ENCODE measurements at places on chromosomes 16 and 17.

DNA sequence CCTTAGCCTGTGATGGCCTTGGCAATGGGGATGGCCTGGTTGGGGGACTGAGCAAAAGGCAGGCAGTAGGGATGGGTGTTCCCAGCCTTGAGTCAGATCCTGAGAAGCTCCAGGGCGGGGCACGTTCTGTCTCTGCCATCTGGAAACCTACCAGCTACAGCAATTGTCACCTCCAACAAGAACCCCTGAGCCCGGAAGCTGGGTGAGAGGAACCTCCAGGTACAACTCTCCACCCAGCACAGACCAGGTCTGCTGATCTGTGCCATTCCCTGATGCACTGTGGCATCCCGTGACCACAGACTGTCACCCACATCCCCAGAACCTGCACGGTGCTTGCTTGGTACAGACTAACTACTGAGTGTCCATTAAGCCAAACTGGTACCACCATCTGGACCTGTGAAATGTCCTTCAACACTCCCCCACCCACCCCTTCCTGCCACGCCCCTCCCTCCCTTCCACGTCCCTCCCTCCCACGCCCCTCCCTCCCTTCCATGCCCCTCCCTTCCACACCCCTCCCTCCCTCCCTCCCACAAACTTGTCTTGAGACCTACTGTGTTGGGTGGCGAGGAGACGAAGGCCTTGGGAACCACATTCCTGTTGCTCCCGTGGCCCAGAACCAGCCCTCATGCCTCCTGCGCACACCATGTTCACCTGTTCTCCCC is 16.6 kb downstream of the MYO15B start:
- DNase-seq, result no peak

GRCh38 chr17:45813048-45813725 is 29.1 kb downstream of the CRHR1 start:
- no peak for DNase-seq

- no peak for DNase-seq
These were observed 389.1 kb upstream of the DYNLRB2 start for GRCh38 chr16:80151722-80152111.

DNA sequence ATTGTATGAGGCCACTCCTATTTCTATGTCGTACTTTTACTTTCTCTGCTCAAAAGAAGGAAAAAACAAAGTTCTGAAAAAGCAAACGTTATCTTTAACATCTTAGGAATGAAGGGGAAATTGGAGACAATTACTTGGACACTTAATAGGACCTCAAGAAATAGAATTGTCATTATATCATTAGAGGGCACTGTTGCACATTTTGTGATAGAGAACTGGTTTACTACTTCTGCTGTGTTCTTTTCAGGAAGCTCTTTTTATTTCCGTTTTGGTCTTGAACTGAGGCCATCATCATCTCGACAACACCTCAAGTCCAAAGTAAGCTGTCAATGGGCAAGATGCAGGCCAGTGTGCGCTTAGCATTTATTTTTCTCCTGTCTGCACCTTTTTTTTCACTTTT is 14.6 kb downstream of the COG4 start:
- DNase-seq, result peak; percentile 30

GRCh38 chr17:57935833-57936807 is 19.1 kb downstream of the CUEDC1 start:
- no peak for DNase-seq

GRCh38 chr17:35795007-35795870 is at the start of gene MMP28:
Gene MMP28, minus strand, starts transcription at chr17:35795641. Its CDS starts 264 bp downstream, at chr17:35795377.
- DNase-seq, result peak; percentile 20

DNA sequence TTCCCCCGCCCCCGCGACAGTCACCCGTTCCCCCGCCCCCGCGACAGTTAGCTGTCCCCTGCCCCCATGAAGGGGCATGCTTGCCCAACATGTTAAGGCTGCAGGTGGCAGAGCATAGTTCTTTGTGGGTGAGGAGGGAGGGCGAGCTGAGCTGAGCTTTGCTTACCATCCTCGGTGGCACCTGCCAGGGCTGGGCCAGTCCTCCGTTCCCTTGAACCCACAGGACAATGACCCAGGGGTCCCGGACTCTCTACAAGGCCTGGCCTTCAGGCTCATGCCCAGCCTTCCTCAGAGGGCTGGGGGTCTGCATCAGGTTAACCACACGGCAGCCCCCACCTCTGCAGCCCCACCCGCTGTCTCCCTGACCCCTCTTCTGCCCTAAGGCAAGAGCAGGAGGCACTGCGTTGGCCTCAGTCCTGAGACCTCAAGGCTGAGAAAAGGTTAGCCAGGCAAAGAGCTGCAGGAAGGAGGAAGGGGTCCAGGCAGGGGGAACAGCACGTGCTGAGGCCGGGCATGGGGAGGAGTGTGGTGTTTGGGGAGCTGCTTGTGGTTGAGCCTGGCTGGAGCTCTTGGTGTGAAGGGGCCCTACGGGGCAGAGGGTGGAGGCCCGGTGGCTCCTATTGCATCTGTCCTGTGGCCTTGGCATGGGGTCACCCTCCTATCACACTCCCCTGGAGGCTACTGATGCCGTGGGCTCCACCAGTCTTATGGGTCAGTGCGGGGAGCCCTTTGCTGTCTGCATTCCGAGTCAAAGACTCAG is 11.4 kb upstream of the DOC2B start:
- DNase-seq, result no peak

DNA sequence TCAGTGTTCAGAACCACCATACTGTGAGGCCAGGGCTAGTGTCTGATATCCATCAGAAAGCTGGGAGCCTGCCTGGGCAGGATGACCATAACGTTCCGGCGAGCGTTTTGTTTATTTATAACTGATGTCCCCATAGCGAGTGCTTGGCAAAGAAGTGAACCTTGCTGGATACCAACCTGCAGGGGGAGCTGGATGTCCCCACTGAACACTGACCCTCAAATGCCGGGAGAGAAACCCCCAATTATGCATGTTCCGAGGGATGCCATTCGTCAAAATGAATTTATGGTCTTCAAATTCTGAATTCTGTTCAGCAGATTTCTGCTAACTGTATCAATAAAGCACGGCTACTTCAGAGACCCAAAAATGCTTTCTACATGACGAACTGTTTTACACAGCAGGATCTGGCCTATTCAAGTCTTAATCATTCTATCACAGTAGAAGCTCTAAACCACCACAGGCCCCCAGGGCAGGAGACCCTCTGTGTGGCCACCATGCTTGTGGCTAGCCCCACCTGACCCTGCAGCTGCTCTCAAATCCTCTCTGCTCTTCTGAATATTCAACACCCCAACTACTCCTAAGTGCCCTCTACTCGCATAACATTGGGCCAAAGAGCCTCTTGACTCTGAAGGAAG is 15.2 kb downstream of the MED24 start:
- DNase-seq, result no peak

DNA sequence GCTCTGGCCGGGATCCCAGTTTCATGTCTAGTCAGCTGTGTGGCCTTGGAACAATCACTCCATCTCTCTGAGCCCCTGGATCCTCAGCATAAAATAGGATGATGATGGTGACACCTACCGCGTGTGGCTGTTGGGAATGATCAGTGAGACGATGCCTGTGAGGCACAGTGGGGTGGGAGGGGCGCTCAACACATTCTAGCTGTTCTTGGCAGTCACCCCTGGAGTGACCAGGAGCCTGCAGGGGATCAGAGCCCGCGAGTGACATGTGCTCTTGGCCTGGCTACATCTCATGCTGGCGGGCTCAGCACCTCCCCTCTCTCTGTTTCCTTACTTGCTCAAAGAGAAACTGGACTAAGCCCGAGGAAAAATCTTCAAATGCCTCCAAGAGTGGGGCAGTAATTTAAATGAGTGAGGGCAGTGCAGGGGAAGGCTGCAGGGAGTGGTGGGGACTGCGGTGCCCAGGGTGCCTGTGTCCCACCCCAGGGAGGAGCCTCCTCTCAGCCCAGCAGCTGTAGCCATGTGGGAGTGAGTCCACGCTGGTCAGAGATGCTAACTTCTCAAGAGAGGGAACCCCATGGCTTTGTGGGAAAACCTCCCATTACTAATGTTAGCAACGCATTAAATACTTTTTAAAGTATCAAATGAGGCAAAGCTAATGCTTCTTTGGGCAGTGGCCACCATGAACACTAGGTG is 23.1 kb upstream of the DOK4 start:
- DNase-seq, result no peak

- no peak for DNase-seq
These were observed 3.1 kb upstream of the IGFBP4 start for GRCh38 chr17:40440166-40440565.

- DNase-seq, result no peak
These were observed 2293.6 kb downstream of the TP53TG3F start for GRCh38 chr16:35752773-35753558.

DNA sequence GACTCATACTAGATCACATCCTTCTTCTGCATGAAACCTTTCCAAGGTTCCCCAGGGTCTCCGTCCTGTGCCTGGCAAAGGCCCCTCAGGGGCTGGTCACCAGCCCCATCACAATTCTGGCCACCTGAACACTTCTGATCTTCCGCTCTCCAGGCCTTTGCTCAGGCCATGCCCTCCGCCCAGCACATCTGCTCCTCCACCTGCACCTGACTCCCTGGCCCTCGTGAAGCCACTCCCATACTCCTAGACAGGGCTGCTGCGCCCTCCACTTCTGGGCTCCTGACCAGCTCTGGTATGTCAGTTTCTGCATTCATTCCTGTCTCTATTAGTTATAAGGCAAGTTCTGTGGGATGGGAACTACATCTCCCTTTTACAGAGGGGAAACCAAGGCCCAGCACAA is 1.9 kb upstream of the MYL11 start:
- DNase-seq, result no peak

DNA sequence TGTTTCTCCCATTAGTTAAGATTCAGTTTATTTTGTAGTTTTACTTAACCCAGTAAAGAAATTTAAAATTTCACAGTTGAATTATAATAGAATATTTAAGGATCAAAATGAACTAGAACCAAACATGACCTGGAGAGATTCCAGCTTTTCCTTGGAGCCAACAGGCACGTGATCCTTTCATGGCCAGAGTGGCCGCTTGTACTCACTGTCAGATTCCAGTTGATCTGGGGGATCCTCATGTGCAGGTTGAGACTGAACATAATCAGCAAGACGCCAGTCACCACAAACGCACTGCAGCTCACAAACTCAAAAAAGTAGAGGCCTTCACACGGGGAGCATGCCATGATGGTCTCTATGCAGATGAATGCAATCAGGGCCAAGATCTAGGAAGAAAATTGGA is 31.7 kb downstream of the CMTM3 start:
- no peak for DNase-seq

DNA sequence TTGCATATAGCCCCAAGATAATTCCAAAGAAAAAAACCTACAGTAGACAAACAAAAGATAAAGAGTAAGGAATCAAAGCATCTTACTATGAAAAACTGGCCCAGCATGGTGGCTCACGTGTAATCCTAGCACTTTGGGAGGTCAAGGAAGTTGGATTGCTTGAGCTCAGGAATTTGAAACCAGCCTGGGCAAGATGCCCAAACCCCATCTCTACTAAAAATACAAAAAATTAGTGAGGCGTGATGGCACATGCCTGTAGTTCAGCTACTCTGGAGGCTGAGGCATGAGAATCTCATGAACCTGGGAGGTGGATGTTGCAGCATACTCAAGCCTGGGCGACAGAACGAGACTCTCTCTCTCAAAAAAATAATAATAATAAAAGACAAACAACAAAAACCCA is 764.7 kb upstream of the KIF2B start:
- DNase-seq, result no peak

DNA sequence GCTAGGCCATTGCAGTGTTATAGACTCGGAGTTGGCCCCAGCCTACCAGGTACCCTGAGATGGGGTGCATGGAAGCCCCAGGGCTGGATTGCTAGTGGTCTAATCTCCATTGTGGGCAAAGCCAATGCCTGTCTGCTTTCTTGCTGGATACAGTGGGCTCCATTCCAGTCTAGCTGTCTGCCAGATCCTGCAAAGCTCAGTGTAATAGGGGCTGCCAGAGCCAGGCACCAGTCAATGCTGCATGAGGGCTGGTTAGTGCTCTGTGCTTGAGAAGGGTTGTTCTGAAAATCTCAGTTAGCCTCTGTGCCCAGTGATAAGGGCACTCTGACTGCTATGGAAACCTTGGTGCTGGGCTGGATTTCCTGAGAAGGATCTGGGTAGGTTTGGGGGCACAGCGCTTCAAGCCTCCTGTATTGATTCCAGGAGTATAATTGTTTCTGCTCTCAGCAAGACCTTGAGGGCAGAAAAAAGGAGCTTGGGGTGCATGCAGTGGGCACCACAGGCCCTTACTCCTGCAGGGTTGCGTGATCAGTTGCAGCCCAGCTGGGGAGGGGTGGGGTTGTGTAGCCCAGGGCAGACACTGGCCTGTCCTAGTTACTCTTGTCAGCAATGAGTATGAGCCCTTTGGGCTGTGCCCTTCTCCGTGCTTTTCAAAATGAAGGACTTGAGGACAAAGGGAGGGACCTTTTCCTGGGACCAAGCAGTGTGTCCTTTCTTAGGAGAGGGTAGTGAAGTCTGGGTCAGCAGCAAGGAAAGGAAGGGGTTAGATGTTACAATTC is 19.0 kb downstream of the SMPD3 start:
- DNase-seq, result no peak

DNA sequence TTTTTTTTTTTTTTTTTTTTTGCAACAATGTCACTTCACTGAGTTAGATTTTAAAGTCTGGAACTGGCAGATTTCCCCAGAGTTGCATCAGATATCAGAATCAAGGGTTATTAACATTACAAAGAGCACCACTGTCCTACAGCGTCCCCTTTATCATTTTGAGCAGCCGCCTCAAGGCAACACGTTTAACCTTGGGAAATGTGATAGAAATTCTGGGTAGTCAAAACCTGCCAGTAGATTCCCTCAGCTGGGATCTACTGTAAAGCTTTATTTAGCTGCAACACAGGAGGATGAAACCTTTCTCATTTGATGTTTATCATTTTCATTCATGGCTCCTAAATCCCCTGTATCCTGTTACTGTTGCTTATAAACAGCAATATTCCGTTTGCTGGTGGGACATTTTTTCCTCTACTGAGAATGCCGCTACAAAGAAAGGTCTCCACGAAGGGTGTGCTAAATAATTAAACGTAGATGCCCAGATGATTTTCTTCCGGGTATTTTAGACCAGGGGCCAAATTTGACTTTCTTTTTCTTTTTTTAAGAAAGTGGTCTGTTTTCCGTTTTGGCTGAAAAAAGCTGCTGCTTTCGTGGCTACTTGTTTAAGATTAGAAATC is 436.1 kb upstream of the GOT2 start:
- no peak for DNase-seq

DNA sequence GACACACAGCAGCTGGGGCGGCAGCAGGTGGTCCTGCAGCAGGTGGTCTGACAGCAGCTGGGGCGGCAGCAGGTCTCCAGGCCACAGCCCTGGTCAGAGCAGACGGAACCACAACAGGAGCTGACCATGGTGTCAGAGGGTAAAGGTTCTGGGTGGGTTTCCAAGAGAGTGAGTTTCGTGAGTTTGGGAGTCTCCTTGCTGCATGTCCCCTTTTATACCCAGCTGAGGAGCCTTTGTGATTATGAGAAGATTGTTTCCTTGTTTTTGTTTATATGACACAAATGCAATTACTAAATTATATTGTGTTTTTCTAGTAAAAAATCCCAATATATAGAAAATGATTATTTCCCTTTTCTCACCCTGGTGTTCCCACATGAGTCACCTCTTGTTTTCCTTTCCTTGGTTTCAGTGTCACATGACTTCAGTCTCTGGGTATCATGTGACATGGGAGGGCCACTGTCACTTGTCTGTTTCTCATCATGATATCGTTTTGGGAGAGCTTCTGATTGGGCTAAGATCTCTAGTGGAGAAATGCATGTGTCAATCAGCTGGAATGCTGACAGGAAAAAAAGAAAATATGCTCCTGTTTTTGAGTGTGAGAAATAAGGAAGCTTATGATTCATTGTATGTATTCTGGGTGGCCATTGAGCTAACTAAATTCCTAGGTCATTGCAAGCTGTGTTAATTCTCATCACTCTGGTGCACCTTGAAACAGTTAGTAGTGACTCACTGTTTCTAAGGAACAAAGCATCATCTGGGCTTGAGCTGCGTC is at the start of gene KRTAP4-6:
KRTAP4-6 (minus strand) TSS at position 185 of the 772 bp plus-strand sequence; CDS start at position 128, 57 bp downstream.
- DNase-seq, result no peak

GRCh38 chr16:54175169-54175551 is 111.4 kb downstream of the IRX3 start:
- no peak for DNase-seq

Data from CD4-positive, alpha-beta T cell treated with Interleukin-6 at 100 ng/mL for 8 hours (primary cell).